ENCODE measurements at places on chromosomes 2 and 18.

- no peak for DNase-seq
Measured at GRCh38 chr18:36812678-36813077, 16.1 kb downstream of the TPGS2 start.

- no peak for DNase-seq
Measured at GRCh38 chr2:168222088-168222487, 25.3 kb downstream of the STK39 start.

- no peak for DNase-seq
Measured at GRCh38 chr2:79702905-79703304, 190.1 kb downstream of the CTNNA2 start.

GRCh38 chr2:226802573-226802972 is 3.0 kb upstream of the IRS1 start:
- DNase-seq = peak; percentile 83

DNA sequence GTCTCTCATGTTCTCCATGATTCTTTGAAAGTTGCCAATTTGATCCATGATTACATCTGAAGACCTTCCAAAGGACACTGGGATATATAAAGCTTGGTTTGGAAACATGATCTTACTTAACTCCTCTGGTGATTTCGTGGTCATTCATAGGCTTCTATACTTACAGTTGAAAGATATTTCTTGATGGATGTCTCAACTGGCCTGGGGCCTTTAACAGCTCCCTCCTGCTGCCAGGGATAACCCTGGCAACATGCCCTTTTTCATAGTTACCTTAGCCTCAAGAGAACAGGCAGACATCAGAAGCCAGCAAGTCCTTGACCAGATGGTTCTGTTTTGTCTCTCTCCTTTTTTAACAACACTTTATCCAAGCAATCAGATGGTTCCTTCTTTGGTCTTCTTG is 23.5 kb upstream of the MFF start:
- no peak for DNase-seq

DNA sequence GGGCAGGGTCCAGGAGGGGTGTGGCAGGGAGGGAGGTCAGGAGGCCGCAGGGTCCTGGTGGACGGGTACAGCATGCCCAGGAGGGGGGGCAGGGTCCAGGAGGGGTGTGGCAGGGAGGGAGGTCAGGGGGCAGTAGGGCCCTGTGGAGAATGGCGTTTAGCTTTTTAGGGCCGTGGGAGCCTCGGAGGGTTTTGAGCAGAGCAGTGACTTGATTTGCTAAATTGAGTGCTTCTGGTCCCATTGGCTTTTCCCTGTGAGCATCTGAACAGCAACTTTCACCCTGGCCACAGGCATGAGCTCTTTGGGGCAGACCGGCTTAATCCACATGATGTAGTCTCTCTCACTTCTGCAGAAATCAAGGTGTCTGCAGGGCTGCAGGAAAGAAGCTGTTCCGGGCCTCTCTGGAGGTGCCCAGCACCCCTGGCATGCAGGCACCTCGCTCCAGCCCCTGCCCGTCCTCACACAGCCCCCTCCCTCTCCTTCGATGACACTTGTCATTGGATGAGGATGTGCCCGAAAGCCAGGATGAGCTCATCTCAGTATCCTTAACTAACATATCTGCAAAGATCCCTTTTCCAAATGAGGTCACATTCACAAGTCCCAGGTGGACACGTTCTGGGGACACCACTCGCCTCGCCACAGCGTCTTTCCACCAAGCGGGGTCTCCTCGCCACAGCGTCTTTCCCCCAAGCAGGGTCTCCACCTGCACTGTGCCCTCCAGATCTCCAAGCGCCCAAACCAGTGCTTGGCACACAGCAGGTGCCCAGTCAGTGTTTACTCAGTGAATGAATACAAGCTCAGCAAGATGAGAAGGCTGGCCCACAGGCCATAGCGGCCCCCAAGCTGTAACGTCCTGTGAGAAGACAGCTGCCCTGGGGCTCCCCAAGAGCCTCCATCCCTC is 94.0 kb downstream of the NDUFA10 start:
- DNase-seq = no peak

- no peak for DNase-seq
Measured at GRCh38 chr2:111227716-111228141, 107.0 kb downstream of the BCL2L11 start.

GRCh38 chr2:118607641-118608040 is 239.8 kb downstream of the EN1 start:
- DNase-seq = no peak
